NCI-H187 (cell line): ENCODE measurements at places on chromosomes 16 and 17.

GRCh38 chr16:52708476-52708875, 161.5 kb upstream of the TOX3 start:
- DNase-seq: no peak

- DNase-seq: no peak
Observed at GRCh38 chr17:78680436-78680835, 101.6 kb downstream of the CYTH1 start.

DNA sequence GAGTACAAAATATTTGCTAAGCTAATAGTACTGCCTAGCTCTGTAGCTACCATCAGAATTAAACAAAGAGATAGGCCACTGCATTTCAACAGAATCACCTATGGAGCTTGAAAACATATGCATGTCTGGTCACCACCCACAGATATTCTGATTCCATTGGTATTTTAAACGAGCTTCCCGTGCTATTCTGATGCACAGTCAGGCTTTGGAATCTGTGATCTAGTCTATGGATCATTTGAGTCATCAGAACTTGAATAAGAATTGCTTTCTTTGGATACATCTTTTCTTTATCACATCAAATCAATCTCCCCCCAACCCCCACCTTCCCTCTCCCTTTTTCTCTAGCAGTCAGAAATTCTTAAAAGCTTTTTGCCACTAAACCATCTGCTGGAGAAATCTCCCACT, 124.7 kb downstream of the NPIPB5 start:
- DNase-seq: no peak

- DNase-seq: no peak
Observed at GRCh38 chr16:79607587-79607986, 7.0 kb upstream of the MAF start.

GRCh38 chr17:62941358-62941991, 24.6 kb upstream of the TANC2 start:
- DNase-seq: no peak

DNA sequence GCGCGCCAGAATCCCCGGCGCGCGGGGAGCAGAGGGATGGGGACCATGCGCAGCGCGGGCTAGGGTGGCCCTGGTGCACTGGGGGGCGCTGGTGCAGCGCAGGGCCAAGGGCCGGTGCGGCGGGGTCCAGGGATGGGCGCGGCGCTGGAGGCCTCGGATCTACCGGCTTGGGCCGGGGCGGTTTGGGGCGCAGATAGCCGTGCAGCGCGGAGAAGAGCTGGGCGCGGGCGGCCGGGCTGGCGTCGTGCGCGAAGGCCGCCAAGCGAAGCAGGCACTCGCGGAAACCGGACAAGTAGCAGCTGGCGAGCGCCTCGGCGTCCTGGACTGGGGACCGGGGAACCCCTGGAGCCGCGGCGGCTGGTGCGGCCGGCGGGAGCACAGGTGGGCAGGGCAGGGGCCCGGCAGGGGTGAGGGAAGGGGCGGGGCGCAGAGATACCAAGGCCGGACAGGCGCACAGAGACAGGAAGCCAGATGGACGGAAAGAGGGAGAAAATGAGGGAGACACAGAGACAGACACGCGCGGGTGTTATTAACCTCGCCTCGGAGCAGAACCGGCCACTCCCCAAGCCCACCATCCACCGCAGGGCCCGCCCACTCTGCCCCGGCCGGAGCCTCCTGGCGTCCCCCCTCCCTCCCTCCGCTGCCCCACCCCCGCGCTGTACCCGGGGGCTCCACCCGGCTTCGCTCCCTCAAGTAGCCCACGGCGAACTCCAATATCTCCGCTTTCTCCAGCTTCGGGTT, 2.1 kb downstream of the HES7 start:
- no peak for DNase-seq

DNA sequence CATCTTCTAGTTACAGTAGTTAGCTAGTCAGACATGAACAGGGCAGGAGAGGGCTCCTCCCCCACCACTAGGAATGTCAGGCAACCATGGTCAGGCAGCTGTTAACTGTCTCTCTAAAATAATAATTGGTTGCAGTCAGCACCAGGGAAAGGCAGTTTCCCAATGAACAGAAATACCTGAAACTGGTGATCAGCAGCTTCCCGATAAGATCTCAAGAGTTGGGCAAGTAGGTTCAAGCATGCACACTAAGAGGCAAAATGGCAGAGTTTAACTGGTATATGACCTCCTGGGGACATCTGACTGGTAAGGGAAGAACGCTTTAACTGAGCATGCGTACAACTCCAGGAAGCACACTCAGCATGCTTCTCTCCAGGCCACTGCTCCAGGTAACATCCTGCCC, 12.6 kb upstream of the XYLT1 start:
- DNase-seq: no peak

- no peak for DNase-seq
Observed at GRCh38 chr17:60744355-60744966, 66.8 kb downstream of the BCAS3 start.

- DNase-seq: no peak
Observed at GRCh38 chr17:13243585-13243984, 225.8 kb upstream of the ELAC2 start.

DNA sequence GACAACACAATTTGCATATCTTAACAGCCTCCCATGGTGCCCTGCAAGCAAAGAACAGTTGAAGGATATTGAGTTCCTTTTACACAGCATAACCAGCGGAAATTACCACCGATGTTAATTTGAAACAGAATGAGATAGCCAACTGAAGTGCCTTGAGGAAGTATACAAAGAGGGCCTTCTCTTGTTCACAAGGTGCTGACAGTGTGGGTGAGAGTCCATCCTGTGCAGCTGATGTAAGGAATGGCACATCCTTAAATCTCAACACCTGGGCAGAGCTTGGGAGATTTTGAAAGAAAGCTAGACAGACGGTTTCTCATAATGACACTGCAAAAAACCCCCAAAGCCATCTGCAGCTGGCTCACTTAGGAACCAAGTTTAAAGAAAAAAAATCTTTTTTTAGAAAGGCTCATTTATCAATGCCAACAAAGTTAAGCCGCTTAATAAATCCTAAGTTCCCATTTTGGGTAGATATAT, 818.6 kb downstream of the KCNJ2 start:
- DNase-seq: no peak

- DNase-seq: no peak
Observed at GRCh38 chr17:78129351-78130089, 965 bp upstream of the TMC6 start.

- no peak for DNase-seq
Observed at GRCh38 chr16:5756969-5757368, 659.4 kb upstream of the EEF2KMT start.

DNA sequence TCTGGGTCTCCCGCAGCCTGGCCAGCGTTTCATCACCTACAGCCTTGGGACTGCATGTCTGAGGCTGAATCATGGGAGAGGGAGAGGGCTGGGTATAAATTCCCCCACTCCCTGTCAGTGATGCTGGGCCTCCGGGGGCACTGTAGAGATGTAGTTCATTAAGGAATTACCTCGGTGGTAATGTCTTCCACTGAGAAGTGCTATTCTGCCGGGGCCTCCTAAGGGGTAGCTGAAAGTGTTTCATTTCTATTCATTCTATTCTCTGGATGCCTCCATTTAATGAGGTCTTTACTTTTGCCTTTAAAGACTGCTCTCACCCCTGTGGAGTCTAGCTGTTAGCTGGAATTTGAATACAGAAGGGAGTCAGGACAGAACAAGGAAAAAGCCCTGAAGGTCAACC, 116.4 kb upstream of the HS3ST4 start:
- no peak for DNase-seq

GRCh38 chr16:23940111-23940510, 104.3 kb downstream of the PRKCB start:
- no peak for DNase-seq

DNA sequence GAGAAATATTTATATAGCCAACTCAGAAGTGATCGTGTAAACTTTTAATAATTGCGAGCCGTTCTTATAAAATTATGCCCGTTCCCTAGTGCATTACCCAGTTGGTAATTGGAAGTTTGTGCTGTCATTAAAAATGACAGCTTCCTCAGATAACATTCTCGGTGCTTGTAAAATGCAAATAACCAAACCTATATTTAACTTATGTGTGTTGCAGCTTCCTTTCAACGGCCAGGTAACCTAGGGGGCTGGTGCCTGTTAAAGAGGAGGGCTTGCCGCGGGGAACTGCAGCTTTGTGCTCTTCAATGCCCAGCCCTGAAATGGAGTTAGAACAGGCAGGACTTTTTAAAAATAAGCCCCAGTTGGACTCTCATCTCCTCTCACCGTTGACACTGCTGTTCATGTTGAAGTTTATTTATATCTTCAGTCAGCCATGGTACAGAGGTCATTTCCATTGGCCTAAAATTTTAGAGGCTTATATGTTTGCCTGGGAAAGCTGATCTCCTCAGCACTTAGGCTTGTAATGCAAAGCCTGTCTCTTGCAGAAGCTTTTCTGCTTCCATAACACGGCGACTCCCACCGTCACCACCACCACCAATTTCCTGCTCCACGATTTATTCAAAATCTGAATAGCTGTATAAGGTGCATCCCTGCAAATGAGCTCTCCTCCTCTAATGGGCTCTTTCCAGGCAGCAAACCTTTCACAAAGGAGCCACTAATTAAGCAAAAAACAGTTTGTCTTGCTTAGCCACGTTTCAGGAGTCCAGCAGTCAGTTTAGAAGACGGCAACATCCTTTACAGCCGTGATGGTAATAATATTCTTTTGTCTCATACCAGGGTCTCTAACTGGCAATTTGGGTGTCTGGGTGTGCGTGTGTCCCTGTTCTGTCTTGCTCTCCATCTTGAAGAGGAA, 74.7 kb downstream of the RPA1 start:
- DNase-seq: no peak

GRCh38 chr16:70699696-70700095, 13.8 kb upstream of the MTSS2 start:
- no peak for DNase-seq

GRCh38 chr17:18920911-18921441, 31.0 kb upstream of the SLC5A10 start:
- DNase-seq: no peak

GRCh38 chr16:89485701-89486246, 4.6 kb downstream of the ANKRD11 start:
- DNase-seq: no peak

DNA sequence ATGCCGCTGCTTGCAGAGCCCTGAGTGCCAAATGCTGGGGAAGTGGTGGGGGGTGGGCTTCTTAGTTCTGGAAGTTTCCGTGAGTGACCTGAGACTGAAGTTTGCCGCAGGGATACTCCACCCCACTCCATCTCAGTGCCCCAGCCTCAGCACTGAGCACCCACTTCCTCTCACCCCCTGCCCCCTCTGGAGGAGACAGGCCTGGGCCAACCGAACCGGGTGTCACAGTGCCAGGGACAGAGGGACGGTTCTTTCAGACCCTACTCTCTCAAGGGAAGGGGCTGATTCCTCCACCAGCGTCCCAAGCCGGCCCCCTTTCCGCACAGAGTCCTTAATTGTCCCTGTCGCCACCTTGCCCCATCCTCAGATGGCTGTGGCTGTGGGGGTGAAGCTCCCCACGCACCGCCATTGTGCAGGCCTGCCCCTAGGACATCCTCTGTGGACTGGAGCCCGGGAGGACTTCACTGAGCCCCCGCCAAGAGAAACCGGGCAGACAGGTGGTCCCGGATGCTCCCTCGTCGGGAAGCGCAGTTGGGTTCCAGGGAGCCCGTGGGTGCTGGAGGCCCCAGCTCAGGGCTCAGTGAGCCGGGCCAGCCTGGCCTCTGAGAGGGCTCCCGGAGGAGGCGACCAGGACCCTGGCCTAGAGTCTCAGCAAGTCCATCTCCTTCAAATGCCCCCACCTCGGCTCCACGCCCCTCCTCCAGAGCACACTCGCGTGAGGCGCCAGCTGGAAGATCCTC, 1.6 kb upstream of the KREMEN2 start:
- DNase-seq: no peak

DNA sequence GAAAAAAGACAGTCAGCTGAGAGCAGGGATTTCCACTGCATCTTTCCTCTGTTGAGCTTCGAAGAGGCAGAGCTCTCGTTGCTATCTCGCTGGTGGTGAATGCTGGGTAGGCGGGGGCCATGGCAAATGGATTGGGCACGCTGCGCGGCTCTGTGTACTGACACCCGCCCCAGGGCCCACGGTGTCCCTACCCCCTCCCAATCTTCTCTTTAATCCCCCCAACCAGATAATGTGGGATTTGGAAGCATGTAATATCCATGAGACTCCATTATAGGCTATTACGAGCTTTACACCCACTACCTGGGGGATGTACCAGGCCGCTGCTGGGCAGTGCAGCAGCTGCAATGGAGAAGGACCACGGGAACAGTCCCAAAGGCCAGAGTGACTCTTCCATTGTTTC, 8.3 kb downstream of the PIPOX start:
- no peak for DNase-seq

- no peak for DNase-seq
Observed at GRCh38 chr16:89588413-89589109, 13.0 kb downstream of the CPNE7 start.

DNA sequence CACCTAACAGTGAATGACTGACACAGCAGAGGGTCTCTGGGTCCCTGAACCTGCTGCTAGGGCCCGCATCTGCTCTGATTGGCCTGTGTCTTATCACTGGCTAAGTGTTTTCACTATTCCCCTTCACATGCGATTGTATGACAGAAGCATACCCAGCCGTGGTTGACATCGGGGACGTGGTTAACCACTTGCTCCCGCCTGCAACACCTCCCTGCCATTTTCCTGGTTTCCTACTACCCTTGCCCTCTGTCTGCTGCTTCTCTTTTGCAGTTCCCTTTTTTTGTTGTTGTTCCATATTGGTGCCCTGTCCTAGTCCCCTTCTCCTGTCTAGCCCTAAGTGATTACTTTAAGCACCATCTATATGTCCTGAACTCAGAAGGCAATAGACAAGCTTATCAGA, 177.0 kb downstream of the RGS9 start:
- DNase-seq: no peak

- no peak for DNase-seq
Observed at GRCh38 chr17:45355087-45355486, 38.3 kb upstream of the MAP3K14 start.

GRCh38 chr17:75571197-75571884, 16.3 kb upstream of the MYO15B start:
- no peak for DNase-seq

DNA sequence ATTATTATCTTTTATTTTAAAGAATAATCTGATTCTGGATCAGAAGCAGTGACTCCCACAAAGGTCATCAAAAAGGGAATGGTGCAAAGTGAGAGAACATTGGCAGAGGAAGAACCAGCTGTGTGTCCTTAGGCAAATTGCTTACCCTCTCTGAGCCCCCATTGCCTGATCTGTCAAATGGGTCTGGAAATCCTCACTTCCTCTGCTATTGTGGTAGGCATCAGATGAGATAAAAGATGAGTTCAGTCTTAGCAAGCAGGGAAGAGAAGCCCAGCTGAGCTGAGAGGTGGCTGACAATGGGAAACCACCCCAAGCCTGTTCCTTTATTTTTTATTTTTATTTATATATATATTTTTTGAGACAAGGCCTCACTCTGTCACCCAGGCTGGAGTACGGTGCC, 24.2 kb upstream of the PLCG2 start:
- no peak for DNase-seq

- no peak for DNase-seq
Observed at GRCh38 chr16:26705346-26705745, 361.4 kb upstream of the C16orf82 start.

DNA sequence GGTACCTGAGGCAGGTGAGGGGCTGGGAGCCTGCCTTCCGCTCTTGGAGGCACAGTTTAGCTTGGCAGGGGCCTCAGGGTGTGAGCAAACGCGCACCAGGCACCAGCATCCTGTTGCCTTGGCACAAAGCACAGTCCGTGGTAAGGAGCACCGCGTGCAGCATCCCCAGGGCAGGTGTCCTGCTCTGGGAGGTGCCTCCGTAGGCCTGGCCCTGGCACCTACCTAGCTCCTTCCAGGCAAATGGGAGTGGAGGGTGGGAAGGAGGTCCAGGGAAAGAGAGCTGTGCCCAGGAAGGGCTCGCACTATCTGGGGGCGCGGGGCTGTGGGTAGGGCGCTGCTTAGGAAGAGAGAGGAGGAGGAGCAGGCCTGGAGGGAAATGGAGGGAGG, 3.1 kb upstream of the GSE1 start:
- no peak for DNase-seq

- DNase-seq: no peak
Observed at GRCh38 chr17:50903604-50904517, 37.7 kb upstream of the TOB1 start.
